NCI-H524 (cell line): ENCODE measurements at places on chromosomes 7 and 10.
A peak's percentile ranks its signal among the peaks of the same experiment; 100 is the strongest.

DNA sequence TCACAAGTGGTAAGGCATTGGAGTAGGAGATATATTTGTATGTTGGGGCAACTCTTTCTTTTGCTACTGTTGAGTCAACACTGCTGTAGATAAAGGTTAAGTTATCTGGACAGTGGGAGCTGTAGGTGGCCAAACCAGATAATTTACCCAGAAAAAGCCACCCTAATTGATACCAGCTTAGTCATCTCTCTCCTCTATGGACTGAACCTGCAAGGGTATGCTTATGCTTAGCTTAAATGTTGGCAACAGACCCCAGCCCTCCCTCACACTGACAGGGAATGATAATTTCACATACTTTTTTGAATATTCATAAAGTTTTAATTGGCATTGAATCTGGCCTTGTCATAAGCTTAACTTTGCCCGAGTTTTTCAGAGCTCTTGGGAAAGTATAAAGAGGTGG lies 66.3 kb downstream of the CREB5 start:
- no peak for DNase-seq

- no peak for DNase-seq
Observed at GRCh38 chr7:132738254-132738653, 162.0 kb upstream of the PLXNA4 start.

DNA sequence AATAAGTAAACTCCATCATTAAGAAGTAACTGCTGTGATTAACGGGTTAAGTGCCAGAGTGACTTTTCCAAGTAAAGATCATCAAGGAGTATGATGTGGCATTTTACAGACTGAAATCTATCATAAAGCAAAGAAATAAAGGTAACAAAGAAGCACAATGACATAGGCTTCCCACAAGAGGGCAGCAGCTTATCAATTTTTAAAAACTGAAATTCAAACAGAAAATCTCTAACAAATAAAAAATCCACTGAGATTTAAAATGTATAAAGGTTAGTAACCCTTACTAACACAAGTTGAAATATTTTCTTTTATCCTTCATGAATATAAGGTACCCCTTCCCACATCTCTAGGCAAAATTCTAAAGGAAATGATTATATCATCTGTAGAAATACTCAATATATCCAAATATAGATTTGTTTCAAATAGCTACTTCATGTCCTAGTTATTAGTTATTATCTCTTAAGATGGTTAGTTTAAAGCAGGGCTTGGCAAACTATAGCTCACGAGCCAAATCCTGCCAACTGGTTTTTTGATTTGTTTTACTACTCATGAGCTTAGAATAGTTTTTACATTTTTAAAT lies 29.2 kb downstream of the FAM3C start:
- DNase-seq, result no peak

DNA sequence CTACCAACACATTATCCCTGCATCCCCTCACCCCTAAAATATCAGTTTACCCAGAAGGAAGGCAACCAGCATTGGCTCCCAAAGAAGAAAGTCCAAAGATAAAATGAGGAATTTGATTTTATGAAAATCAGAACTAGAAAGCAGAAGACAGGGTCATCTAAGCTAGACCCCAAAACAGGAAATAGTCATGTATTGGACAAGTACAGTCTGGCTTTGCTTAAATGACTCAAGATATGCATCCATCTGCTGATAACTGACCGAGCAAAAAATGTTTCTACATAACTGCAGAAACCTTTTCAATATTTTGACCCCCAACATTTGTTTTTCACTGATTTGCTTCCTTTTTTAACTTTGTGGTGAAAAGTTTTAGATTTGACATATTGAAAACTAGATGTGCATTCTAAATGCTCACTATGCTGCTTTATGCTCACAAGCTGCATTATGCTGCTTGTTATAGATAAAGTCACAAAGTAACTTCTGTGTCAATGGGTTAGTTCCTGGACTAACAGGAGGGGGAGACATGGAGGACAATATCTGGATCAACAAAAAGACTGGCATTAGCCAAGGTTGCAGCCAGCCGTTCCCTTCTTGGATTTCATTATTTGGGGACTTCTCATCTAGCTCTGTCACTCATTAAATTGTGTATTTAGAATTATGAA lies 227.0 kb downstream of the INHBA start:
- no peak for DNase-seq

DNA sequence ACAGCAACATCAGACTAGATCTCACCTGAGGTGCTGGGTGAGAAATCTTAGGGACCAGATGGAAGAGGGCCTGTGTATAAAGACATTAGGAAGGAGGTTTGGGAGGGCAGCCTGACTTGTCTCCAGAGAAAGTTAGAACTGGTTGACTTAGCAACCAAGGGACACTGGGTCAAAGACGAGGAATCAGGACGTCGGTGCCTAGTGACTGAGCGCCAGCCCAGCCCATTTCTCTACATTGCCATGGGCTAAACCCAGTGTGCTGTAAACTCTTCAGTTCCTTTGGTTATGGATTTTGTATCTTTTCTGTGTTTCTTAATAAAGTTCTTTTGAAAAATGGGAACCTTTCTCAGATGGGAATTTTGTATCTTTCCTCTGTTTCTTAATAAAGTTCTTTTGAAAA lies 12.3 kb downstream of the TRIM56 start:
- no peak for DNase-seq

DNA sequence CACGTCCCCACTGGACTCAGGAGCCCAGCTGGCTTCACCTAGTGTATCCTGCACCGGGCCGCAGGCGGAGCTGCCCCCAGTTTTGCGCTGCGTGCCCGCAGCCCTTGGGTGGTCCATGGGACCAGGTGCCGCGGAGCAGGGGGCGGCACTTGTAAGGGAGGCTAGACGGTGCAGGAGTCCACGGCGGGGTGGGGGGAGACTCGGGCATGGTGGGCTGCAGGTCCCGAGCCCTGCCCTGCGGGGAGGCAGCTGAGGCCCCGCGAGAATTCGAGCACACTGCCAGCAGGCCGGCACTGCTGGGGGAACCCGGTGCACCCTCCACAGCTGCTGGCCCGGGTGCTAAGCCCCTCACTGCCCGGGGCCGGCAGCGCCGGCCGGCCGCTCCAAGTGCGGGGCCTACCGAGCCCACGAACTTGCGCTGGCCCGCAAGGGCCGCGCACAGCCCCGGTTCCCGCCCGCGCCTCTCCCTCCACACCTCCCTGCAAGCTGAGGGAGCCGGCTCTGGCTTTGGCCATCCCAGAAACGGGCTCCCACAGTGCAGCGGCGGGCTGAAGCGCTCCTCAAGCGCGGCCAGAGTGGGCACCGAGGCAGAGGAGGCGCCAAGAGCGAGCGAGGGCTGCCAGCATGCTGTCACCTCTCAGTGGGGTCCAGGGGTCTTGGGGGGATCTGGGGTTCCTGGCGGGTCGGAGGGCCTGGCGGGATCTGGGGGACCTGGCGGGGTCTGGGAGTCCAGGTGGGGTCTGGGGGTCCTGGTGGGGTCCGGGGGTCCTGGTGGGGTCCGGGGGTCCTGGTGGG lies 81.4 kb downstream of the VIPR2 start:
- DNase-seq, result no peak

- DNase-seq, result peak; percentile 60
Observed at GRCh38 chr7:32048970-32049491, 21.2 kb downstream of the PDE1C start.

- DNase-seq, result no peak
Observed at GRCh38 chr7:117975476-117975875, 102.2 kb upstream of the CTTNBP2 start.

DNA sequence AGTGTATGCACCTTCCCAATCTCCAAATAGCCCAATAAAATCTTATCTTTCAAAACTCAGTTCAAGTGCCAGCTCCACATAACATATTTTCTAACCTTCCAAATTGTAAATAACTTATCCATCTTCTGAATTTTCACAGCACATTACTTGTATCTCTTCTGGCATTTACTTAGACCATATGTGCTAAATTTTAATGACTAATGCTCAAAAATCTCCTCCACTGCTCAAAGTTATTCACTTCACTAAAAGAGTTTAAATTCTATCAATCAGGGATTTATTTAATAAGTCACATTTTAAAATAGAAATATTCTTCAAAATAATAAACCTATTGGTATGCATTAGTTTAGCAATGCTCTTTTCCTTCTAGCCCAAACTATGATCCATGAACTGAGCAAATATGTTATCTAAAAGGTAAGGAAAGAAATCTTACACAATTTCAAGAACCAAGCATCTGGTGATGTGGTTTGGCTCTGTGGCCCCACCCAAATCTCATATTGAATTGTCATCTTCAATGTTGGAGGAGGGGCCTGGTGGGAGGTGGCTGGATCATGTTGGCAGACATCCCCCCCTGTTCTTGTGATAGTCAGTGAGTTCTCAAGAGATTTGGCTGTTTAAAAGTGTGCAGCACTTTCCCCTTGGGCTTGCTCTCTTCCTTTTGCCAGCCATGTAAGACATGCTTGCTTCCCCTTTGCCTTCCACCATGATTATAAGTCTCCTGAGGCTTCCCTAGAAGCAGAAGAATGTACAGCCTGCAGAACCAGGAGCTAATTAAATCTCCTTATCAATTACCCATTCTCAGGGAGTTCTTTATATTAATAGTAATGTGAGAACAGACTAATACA lies 28.1 kb upstream of the GPR22 start:
- no peak for DNase-seq

- DNase-seq, result no peak
Observed at GRCh38 chr7:780081-780480, 52.2 kb upstream of the SUN1 start.

DNA sequence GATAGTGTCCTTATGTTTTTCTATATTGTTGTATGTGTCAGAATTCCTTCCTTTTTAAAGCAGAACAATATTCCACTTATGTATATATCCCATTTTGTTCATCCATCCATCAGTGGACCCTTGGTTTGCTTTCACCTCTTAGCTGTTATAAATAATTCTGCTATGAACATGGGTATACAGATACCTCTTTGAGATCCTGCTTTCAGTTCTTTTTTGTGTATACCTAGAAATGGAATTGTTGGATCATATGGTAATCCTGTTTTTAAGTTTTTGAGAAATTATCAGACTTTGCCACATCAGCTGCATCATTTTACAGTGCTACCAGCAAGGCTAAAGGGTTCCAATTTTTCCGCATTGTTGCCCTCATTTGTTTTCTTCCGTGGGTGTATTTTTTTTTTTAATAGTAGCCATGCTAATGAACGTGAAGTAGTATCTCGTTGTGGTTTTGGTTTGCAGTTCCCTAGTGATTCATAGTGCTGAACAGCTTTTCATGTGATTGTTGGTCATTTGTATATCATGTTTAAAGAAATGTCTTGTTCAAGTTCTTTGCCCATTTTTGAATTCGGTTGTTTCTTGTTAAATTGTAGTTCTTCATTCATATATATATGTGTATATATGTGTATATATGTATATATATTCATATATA lies 87.8 kb downstream of the LCOR start:
- no peak for DNase-seq

GRCh38 chr7:129612112-129613015 lies 844 bp downstream of the NRF1 start:
- DNase-seq, result no peak

DNA sequence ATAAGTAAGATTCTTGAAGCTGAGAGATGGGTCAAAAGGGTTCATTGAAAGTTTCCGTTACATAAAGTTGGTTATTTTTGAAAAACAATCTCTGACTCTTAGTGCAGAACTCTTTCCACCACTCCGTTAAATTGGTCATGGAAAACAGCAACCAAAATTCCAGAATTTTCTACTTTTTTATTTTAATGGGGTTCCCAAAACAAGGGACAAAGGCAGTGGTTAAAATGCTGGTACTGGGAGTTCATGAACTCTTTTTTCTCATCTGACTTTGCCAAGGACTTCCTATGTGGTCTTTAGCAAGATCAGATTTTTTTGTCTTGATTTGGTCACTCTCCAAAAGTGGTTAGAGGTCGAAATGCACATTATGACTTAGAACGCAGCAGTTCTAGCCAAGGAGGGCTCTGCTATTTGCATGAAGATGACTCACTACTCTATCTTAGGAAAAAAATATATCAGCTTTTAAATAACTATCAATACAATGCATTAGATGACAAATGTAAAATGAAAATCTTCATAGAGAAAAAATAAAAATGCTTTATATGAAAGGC lies 145.7 kb downstream of the REEP3 start:
- no peak for DNase-seq

DNA sequence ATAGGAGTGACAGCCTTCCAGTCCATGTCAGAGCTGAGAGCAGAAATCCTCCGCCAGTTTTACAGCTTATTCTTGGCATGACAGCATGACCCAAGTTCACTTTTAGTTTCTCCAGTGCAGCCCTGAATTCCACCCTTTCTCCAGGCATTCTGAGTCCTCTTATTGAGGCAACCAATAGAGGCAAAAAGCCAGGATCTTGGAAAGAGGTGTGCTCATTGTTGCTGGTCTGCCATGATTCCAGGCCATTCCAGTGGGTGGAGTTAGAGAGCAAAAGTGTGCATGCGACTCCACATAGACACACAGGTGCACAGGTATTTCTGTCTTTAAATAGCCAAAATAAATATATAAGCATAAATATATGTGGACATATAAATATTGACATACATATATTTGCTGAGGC lies 224.7 kb upstream of the ADARB2 start:
- DNase-seq, result no peak

- no peak for DNase-seq
Observed at GRCh38 chr7:44307905-44308595, 17.3 kb downstream of the CAMK2B start.

GRCh38 chr10:79356104-79356503 lies 8.8 kb downstream of the PPIF start:
- no peak for DNase-seq

- DNase-seq, result peak; percentile 18
Observed at GRCh38 chr10:76138286-76138685, 706.9 kb downstream of the LRMDA start.

GRCh38 chr7:93737953-93738352 lies 152.6 kb downstream of the TFPI2 start:
- no peak for DNase-seq

GRCh38 chr10:120984221-120984620 lies 133.1 kb downstream of the WDR11 start:
- DNase-seq, result no peak

GRCh38 chr10:59387951-59388670 lies 25.8 kb upstream of the FAM13C start:
- DNase-seq, result no peak

DNA sequence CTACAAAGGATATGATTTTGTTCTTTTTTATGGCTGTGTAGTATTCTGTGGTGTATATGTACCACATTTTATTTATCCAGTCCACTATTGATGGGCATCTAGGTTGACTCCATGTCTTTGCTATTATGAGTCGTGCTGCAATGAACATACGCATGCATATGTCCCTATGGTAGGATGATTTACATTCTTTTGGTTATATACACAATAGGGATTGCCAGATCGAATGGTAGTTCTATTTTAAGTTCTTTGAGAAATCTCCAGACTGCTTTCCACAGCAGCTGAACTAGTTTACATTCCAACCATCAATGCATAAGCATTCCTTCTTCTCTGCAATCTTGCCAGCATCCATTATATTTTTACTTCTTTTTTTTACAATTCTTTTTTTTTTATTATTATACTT lies 35.6 kb upstream of the FAM13C start:
- no peak for DNase-seq

- no peak for DNase-seq
Observed at GRCh38 chr10:132810807-132811700, 25.1 kb upstream of the NKX6-2 start.

DNA sequence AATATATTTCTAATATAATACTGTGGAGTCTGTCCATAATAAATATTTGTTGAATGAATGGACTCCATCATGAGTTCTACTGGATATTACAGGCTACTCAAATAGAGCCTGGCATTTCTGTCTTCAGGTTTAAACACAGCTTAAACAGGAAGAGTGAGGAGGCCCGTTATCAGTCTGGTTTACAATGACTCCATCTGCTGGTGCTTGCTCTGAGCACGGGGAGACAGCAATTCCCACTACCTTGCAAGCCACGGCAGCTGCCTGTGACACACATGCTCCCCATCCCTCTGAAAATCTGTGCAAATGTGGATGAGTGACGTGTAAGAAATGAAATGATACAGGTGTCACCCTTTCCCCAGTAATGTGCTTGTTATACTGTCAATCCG lies 293.5 kb upstream of the IMMP2L start:
- peak; percentile 52 for DNase-seq
